ENCODE measurements at places on chromosomes 13 and 19.

DNA sequence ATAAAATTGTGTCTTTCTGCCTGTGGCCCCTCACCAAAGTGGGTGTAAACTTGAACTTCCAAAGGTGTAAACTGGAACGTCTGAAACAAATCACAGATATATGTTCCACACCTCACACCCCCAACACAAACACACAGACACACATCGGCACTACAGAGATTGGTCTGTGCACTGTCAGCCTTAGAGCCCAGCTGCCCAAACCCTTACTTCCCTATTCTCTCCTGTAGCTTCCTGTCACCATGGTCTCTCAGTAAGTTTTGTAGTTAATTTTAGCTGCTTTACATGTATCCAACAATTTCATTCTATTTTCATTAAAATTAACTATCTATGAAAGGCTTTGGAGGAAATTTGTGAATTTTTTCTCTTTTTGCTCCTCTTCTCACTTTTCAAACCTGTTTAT lies 5.4 kb downstream of the TM9SF2 start:
- no peak for DNase-seq

DNA sequence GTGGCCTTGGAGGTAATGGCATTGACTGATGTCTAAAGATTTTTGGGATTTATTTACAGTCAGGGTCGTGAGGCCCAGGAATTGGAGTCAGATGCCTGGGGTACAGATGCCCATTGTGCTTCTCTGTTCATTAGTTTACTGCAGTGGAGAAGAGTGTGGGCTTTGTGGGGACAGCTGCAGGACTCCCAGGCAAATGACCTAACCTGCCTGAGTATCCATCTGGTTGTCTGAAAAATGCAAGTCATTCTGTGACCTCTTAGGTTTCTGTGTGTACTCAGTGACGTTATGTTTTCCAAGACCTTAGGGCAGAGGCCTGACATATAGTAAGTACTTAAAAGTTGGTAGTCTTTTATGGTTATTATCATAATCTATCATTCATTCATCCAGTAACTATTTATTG lies 60.5 kb downstream of the SPATA13 start:
- no peak for DNase-seq

- no peak for DNase-seq
These were observed 100.6 kb upstream of the FAM216B start for GRCh38 chr13:42680748-42681147.

- no peak for DNase-seq
These were observed 93.1 kb downstream of the STOML3 start for GRCh38 chr13:38897521-38897920.

GRCh38 chr13:109728791-109729731 lies 57.3 kb downstream of the IRS2 start:
- DNase-seq, result no peak

DNA sequence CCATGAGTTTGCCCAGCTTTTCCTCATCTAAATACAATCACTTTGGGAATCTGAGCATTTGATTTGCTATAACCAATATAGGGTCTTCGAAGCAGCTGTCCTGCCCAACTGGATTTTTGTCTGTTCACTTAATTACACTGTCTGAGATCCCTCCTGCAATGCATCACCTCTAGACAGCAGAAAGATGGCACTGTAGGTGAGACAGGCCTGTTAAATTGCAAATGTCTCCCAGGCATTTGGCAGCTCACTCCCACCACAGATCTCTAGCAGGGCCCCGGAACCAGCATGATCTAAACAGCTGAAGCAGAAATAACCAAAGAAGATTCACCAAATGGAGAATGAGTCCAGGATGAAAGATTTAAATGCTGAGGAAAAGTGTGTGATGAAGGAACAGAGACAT lies 41.9 kb upstream of the SERPINE3 start:
- DNase-seq, result no peak

DNA sequence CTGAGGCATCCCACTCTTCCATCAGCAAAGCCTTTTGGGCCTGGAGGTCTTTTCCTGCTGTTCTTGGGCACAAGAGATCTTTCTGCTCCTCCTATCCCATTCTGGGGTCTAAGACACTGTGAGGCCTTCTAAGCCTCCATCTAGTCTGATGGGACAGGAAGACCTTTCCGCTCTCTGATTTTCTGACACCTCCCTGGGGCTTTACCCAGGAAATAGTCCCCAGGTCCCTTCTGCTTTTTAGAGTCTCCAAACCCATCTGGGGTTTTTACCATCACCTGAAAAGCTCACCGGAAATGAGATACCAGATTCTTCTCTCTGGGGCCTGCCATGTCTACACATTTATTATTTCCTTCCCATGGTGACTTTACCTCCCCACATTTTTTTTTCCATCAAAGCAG lies 21.1 kb downstream of the CLEC17A start:
- DNase-seq, result no peak

DNA sequence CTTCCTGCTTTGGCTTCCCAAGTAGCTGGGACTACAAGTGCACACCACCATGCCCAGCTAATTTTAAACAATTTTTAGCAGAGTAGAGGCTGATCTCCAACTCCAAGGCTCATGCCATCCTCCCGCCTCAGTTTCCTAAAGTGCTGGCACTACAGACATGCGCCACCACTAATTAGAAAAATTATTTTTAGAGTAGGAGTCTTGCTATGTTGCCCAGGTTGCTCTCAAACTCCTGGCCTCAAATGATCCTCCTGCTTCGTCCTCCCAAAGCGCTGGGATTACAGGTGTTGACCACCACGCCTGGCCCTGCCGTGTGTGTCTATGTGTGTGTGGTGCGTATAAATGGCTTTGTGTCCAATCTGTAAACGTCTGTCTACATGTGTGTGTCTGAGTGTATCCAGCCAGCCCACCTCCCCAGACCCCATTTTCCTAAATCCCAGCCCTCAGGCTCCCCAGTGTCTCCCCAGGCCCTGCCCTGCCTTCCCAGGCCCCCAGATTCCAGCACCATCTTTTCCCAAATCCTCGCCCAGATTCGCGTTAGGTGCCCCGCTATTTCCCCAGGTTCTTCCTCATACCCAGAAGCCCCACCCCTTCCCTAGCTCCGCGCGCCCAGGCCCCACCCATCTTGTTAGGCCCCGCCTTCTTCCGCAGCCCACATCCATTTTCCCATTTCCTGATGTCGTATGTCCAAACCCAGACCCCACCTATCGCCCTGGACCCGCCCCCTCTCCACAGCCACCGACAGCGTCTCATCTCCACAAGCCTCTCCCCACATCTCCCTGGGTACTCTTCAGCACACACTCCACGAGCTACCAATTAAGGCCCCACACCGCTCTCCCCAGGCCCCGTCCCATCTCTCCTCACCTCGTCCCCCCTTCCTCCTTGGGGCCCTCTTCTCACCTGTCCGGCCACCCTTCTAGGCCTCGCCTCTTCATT lies 24.9 kb downstream of the SLC8A2 start:
- DNase-seq, result no peak

GRCh38 chr19:35134601-35135242 lies at the start of gene LGI4:
Gene LGI4, minus strand, starts transcription at chr19:35135059. Its CDS starts 379 bp downstream, at chr19:35134680.
- DNase-seq, result no peak

DNA sequence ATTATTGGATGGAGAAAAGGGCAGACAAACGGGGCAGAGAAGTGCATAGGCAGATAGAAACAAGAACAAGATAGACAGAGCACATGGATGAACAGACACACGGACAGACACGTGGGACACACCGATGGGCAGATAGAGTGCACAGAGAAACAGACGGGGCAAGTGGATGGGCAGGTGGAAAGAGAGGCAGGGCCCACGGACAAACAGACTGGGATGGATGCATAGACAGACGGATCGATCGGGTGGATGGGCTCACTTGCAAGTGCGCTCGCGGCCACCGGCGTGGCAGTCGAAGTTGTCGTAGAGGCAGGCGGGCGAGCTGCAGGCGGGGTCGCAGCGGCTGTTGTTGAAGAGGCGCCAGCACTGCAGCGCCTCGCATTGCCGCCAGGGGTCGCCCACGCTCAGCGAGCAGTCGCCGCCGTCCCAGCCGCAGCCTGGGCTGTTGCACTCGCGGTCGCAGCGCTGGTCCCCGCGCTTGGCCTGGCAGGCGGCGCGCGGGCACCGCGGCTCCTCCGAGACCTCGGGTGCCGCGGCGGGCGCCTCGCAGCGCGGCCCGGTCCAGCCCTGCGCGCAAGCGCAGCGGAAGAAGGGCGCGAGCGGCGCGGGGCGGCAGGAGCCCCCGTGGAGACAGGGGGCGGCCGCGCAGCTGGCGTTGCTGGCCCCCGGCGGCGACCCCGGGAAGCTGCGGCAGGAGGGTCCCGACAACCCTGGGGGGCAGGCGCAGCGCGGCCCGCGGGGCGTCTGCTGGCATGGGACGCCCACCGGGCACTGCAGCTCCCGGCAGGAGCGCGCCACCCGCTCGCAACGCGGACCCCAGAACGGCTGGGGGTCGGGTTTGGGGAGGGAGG lies 23.3 kb downstream of the NOTCH3 start:
- peak; percentile 69 for DNase-seq

GRCh38 chr19:8596168-8596567 lies 14.3 kb downstream of the ADAMTS10 start:
- DNase-seq, result no peak

DNA sequence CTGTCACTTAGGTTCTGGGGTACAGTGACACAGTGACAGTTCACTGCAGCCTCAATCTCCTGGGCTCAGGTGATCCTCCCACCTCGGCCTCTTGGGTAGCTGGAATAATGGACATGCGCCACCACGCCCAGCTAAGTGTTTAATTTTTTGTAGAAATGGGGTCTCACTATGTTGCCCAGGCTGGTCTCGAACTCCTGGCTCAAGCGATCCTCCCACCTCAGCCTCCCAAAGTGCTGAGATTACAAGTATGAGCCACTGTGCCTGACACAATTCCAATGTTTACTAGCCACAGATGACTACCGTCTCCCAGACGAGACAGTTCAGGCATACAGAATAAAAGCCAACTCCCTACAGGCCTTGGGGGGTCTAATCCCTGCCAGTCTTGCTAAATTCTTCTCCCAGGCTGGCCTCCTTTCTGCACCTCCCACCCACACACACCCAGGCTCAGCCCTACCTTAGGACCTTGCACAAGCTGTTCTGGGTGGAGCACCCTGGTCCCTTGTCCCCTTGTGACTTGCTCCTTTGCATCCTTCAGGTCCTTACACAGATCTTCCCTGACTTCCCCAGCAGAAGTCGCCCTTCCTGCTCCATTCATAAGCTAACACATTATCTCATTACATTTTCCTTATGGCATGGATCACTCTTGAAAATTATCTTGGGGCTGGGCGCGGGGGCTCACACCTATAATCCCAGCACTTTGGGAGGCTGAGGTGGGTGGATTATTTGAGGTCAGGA lies 106.4 kb downstream of the INSR start:
- no peak for DNase-seq

GRCh38 chr13:111864566-111864965 lies 202.4 kb upstream of the SOX1 start:
- DNase-seq, result no peak

DNA sequence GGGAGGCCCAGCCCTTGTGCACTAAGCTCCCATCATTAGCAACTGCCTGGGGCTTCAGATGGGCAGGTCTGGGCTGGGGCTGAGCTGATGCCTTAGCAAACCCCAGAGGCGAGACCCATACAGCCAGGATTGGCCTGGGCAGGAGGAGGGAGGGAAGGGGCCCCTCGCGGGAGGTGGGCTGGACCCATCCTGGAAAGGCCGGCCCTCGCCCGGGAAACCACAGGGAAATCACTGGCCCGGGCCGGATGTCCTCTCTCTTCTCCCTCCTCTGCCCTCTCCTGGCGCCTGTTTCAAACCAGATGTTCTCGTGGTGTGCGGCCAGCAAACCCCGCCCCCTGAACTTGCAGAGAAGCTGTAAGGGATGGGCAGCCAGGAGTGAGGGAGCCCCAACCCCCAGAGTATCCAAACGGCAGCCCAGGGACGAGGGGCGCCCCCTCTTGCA lies 43.1 kb downstream of the TMEM255B start:
- no peak for DNase-seq

DNA sequence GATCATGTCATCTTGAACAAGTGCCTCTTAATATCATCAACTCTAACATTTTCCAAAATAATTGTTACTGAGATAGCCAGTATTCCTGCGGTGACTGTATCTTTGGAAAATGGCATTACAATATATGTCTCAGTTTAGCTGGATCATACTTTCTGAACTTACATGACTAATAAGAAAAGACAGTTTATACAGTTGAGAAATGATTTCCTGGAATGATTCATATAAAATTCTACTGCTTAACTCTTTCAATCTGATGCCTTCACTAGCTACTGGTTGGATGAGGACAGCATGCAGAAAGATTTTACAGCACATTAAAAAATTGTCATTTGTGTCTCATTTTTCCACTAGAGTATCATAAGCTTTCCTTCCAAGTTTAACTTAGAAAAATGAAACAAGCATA lies 302.1 kb downstream of the PCDH17 start:
- no peak for DNase-seq

DNA sequence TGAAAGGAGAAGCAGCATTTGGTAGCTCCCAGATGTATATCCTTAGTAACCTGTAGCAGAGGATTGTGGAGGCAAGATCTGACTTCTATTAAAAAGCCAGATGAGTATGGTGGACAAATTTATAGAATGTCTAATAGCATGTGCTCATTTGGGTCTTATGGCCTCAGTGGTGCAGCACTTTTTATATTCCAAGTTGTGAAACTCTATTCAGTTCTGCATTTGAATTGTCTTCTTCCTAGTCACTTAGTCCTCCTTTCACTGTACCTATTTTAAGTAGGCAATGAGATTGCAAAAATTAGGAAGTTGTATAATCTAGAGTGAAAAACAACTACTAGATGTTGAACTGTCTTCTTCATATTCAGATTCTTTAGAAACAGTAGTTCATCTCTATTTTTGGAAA lies 412.5 kb upstream of the PCDH9 start:
- DNase-seq, result no peak

DNA sequence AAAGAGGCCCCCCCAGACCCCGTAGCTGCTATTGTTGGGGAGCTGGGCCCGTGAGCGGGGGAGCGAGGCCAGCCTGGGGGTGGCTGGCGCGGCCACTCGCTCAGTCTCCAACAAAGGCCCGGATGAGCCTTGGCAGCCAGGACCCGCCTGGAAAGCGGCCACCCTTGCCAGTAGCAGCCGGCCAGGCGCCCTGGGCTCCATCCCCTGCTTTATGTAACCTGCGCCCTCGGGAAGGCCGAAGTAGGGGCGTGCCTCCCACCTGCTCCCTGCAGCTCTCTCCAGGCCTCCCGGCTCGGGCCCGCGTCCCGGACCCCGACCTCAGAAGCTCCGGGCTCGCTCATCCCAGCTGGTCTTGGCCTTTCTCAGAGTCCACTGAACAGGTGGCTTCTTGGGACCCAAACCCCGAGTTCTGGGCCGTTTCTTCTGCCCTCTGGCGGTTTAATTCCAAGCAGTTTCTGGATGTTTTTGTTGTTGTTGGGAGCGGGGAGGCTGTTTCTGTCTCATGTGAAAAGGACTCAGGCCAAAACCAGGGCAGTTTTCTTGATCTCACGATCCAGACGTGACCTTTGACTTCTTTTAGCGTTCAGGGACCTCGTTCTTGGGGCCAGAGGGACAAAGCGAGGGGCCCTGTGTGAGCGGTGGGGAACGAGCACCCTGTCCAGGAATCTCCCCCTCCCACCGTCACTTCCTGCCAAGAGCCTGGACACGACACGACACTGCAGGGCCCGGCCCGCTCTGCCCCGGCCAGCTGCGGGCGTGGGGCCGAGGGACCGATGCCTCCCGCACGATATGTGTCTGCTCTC lies 1.2 kb downstream of the CDC34 start:
- DNase-seq, result peak; percentile 7

- no peak for DNase-seq
These were observed 3.6 kb upstream of the PLK5 start for GRCh38 chr19:1520203-1520780.

GRCh38 chr19:50657712-50658440 lies 8.6 kb downstream of the C19orf81 start:
- DNase-seq, result peak; percentile 59

All from NCI-H1694 treated with DMSO at 0.1 percent for 48 hours (cell line).